ENCODE measurements at places on chromosomes 11 and 22. TPM values are rescaled to one million over a fixed set of nuclear protein-coding genes. Genes with fewer than 3 reads are reported as not detected.

- H3K36me3 ChIP-seq: no peaks in the 10 kb centered on the region
- no peak overlapping the region for H3K27ac ChIP-seq
- no peaks in the 10 kb centered on the region for H3K27me3 ChIP-seq
- DNase-seq: no peak
- H3K4me3 ChIP-seq: no peak overlapping the region
Measured at GRCh38 chr11:116827461-116827860, 2.2 kb upstream of the APOC3 start.

GRCh38 chr11:114075891-114076441 is 16.5 kb downstream of the ZBTB16 start:
- no peaks in the 10 kb centered on the region for H3K27me3 ChIP-seq
- no peak for DNase-seq
- no peak overlapping the region for H3K4me3 ChIP-seq
- H3K4me1 ChIP-seq: peaks cover 72% of the 10 kb centered on the region
- H3K27ac ChIP-seq: no peak overlapping the region

DNA sequence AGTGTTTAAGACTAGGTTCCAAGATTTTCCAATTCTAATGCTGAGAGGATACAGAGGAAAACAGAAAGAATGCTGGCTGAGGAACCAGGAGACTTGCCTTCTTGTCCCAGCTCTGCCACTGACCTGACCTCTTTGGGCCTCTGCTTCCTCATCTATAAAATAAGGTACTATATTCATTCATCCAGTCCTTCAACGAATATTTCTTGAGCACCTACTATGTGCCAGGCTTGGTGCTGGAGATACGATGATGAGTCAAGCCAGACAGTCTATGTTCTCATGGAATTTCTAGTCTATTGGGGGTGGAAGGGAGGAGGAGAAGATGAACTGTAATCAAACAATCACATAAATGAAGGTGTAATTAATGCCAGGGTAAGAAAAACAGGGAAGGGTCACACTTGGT is 27.8 kb upstream of the UPB1 start:
- no peak for DNase-seq
- H3K4me3 ChIP-seq: no peak overlapping the region
- no peaks in the 10 kb centered on the region for H3K36me3 ChIP-seq
- H3K4me1 ChIP-seq: no peaks in the 10 kb centered on the region

GRCh38 chr22:17973217-17973616 is 51.1 kb downstream of the MICAL3 start:
- DNase-seq: no peak
- no peak overlapping the region for H3K4me3 ChIP-seq
- no peaks in the 10 kb centered on the region for H3K27me3 ChIP-seq
- H3K27ac ChIP-seq: no peak overlapping the region

Gene TEX12
- polyA plus RNA-seq: not detected

Gene KCTD14
- polyA plus RNA-seq: not detected

DNA sequence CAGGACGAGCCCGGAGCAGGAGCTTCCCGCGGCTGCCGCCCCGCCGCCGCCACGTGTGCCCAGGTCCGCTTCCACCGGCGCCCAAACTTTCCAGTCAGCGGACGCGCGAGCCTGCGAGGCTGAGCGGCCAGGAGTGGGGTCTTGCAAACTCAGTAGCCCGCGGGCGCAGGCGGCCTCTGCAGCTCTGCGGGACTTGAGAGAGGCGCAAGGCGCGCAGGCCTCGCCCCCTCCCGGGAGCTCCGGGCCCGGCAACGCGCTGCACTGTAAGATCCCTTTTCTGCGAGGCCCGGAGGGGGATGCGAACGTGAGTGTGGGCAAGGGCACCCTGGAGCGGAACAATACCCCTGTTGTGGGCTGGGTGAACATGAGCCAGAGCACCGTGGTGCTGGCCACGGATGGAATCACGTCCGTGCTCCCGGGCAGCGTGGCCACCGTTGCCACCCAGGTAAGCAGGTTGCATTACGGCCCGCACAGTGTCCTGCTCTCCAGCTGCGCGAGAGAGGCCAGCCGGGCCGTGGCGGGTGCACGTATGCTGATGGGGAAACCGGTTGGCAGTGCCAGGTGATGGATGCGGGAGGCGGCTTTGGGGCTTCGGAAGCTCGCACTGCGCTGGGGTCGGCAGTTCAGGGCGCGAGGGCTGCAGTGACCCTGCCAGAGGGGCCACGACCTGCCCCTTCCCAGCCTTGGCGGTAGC is 2.0 kb downstream of the SLC6A5 start:
- DNase-seq: no peak
- H3K4me1 ChIP-seq: no peaks in the 10 kb centered on the region
- peaks cover 58% of the 10 kb centered on the region for H3K27me3 ChIP-seq
- no peak overlapping the region for H3K27ac ChIP-seq
- no peak overlapping the region for H3K4me3 ChIP-seq

DNA sequence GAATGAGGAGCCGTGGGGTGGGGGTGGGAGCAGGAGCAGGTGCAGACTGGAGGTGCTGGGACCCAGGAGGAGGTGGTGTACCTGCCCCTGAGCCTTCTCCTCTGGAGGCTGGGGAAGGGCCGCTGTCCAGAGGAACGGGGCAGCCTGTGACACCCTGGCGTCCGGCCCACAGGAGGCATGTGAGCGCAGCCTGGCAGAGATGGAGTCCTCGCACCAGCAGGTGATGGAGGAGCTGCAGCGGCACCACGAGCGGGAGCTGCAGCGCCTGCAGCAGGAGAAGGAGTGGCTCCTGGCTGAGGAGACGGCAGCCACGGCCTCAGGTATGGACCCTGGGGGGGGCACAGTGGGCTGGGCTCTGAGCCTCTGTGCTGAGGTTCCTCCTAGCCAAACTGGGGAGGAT is 42.2 kb upstream of the GCAT start:
- H3K4me3 ChIP-seq: no peak overlapping the region
- H3K36me3 ChIP-seq: no peaks in the 10 kb centered on the region
- H3K27me3 ChIP-seq: no peaks in the 10 kb centered on the region
- H3K4me1 ChIP-seq: no peaks in the 10 kb centered on the region

Gene CAVIN3
- 0.70 TPM for polyA plus RNA-seq

DNA sequence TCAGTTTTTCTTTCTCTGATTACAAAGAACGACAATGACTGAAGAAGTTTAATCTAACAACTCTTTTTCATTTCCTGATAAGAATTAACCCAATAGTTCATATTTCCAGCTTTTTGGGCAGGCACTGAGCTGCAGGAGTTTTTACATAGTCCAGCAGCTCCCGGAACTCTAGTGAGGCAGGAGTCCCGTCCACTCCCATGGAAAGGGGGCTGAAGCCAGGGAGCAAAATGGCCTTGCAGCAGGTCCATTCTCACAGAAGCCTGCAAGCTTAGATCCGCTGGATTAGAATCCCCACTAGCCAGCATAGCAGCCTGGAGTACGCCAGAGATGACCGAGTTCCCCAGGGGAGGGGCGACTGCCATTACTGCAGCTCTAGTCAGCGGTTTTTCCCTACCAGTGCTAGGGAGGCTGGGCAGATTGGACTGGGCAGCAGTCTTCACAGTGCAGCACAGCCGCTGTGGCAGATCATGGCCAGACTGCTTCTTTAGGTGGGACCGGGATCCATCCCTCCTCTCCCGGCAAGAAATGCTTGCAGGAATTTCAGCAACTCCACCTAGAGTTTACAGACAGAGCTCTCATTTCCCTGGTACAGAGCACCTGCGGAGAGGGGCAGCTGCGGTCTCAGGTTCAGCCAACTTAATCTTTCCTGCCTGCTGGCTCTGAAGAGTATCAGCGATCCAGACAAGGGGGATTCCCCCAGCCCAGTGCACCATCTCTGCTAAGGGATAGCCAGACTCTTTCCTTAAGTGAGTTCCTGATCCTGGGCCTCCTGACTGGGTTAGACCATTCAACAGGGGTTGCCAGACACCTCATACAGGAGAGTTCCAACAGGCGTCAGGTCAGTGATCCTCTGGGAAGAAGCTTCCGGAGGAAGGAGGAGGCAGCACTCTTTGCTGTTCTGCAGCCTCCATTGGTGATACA is 742 bp upstream of the CASP4 start:
- H3K27ac ChIP-seq: peak overlapping the region; percentile 82
- H3K27me3 ChIP-seq: no peaks in the 10 kb centered on the region
- H3K36me3 ChIP-seq: no peaks in the 10 kb centered on the region
- peaks cover 38% of the 10 kb centered on the region for H3K4me1 ChIP-seq
- H3K4me3 ChIP-seq: peak overlapping the region; percentile 81
- no peak for DNase-seq

DNA sequence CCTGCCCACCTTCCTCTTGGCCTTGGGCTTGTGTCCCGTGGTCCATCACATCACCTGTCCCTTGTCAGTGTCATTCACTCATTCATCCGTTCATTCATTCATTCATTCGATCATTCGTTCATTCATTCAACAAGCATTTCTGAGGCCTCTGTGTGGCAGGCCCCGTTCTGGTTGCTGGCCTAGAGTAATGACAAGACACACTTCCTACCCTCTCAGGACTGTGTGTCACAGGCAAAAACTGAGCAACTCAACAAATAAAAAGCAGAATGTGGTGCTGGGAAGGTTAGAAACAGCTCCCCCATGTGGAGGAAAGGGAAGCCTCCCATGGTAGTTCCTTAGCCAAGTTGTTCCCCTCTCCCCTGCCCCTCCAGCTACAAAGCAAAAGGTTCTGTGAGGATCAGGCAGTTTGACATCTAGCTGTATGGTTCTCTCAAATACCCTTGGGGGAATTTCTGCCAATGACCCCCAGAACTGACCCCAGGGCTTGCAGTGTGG is 1.6 kb upstream of the OMP start:
- no peaks in the 10 kb centered on the region for H3K4me1 ChIP-seq
- H3K4me3 ChIP-seq: no peak overlapping the region
- H3K36me3 ChIP-seq: no peaks in the 10 kb centered on the region
- no peaks in the 10 kb centered on the region for H3K27me3 ChIP-seq
- DNase-seq: no peak

DNA sequence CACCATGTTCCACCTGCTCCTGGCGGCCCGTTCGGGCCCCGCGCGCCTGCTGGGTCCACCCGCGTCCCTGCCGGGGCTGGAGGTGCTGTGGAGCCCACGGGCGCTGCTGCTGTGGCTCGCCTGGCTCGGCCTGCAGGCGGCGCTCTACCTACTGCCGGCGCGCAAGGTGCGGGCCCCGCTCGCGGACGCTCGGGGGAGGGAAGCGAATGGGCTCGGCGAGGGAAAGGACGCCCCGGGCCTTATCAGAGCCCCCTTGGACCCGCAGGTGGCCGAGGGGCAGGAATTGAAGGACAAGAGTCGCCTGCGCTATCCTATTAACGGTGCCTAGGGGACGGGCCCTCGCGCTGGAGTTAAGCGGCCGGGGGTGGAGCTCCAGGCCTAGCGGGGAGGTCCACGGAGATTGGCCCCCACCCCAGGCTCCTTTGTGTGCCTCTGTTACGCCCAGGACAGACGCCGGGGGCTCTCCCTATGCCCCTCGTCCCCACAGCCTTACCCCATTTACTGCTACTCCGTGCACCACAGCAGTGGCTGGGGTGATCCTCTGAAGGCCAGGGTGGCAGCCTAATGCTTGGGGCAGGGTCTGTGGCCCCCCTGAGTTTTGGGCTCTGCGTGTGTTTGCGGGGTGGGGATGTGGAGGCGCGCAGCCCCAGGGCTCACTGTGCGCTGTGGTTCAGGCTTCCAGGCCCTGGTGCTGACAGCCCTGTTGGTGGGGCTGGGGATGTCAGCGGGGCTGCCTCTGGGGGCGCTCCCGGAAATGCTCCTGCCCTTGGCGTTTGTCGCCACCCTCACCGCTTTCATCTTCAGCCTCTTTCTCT is 1.1 kb downstream of the TM7SF2 start:
- H3K27me3 ChIP-seq: no peaks in the 10 kb centered on the region
- H3K4me1 ChIP-seq: peaks cover 46% of the 10 kb centered on the region
- H3K36me3 ChIP-seq: peaks cover 16% of the 10 kb centered on the region
- peak overlapping the region; percentile 59 for H3K27ac ChIP-seq

Gene MCAM
- polyA plus RNA-seq: 0.40 TPM
